NCI-H524 (cell line): ENCODE measurements at places on chromosomes 1 and 21.

- peak; percentile 16 for DNase-seq
Observed at GRCh38 chr1:42171679-42172266, 7.2 kb upstream of the GUCA2A start.

DNA sequence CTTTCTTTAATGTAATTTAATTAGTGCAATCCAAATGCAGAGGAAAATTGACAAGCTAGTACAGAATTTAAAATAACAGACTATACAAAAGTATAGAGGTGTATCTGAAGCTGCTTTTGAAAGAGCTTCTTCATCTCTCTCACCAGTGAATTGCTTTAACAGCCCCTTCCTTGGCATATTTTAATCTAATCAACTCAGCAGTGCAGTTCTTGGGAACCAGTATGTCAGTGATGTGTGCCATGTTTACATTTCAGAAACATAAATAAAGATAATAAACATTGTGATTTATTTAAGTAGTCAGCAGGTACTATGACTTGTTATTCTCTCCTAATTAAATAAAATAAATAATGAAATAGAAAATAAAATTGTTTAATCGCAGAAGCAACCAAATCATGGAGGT is 1260.6 kb downstream of the NCAM2 start:
- no peak for DNase-seq

DNA sequence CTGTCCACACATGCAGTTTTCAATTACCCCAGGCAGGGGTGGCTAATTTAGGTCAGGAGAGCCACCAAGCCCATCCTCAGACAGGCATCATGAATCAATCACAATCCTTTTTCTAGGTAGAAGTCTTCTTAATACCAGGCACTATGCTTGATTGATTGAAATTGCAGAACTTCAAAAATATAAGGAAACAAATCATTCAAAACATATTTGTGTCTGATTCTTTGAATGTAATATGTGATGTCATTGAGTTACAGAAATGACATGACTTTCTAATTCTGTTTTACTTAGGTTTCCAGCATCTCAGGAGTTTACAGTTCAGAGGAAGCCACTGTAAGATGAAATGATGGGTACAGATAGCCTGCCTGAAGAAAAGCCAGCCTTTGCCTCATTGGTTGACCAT is 26.7 kb downstream of the RXRG start:
- DNase-seq: no peak

DNA sequence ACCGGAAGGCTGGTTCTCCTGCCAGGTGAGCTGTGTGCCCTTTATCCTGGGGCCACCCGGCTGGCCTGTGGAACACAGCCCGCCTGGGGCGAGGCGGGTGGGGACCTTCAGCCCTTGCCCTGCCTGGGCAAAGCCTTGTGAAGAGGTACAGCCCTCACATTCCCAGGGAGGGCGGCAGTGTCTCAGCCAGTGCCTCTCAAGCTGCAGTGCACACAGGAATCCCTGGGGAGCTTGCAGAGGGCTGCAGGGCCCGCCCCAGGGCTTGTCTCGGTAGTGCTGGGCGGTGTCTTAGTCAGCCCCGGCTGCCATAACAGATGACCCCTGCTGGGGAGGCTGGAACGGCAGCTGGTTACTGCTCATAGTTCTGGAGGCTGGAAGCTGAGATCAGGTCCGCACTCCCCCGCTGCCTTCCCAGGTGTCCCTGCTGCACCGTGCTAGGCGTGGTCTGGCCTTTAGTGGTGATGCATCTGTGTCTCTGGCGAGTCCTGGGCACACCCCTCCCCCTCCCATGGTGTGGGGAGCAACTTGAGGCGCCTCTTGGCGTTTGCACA is 12.6 kb downstream of the DFFB start:
- no peak for DNase-seq

GRCh38 chr1:40661678-40662077 is 3.8 kb downstream of the RIMS3 start:
- DNase-seq: no peak

- DNase-seq: no peak
Observed at GRCh38 chr1:78787544-78787943, 137.9 kb downstream of the IFI44 start.

DNA sequence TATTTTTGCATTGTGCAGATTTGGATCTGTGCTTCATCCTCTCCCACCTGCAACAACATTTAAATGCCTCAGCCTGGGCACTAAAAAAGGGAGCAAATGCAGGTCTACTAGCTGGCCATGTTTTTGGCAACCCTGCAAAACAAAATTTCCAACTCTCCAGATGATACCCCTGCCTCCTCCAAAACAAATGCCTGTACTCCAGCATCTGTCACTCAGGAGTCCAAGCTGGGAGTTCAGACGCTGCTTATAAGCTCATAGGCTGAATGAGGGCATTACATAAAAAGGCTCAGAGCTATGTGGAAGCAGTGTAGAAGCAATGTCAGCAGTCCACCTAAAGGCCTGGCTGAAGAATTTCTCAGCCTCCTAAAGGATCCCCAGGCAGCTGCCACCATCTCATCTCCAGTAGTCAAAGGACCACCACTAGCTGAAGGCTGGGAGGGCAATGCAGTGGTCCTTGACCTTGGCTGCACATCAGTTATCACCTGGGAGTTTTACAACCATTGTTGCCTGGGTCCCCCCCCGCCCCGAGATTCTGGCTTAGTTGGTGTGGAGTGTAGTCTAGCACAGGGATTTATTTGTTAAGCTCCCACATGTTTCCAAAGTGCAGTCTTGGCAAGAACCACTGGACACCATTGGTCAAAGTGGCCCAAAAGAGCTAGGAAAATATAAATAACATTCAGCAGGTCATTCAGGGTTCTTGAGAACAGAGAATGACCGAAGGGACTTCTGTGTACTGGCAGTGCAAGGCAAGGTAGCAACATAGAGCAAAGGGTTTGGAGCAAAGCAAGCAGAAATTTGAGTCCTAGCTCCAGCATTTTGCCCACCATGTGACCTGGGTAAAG is 57.2 kb downstream of the ITPKB start:
- no peak for DNase-seq

DNA sequence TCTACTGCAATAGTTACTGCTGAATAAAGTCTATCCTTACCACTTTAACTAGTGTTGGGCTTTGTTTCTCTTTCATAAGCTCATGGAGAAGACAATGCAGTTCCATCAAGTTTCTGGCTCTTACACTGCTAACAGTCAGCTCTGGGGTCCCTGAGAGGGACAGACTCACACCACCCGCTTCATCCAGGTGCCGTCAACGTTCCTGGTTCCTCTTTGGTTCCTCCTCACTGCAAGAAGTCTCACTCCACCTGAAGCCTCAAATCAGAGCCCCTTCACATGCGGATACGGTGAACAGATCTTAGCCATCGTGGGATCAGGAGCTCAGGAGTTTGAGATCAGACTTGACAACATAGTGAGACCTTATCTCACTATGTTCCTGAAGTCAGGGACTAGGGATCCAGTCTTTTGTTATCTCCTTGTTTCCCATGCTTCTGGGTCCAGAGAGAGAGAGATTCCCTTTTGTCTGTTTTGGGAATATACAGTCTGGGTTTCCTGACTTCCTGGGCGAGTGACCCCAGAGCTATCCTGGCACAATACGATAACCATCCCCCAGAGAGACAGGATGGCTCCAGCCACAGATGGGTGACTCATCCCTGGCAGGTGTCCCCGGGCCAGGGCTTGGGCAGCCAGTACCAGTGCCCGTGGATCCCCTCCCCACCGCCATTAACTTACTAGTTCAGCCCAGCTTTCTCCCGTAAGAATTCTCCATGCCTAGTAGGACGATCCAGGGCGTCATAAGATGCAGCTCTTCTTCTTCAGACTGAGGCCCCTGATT is 14.3 kb upstream of the PCP4 start:
- DNase-seq: no peak

GRCh38 chr1:158809862-158810261 is 21.3 kb upstream of the MNDA start:
- no peak for DNase-seq

DNA sequence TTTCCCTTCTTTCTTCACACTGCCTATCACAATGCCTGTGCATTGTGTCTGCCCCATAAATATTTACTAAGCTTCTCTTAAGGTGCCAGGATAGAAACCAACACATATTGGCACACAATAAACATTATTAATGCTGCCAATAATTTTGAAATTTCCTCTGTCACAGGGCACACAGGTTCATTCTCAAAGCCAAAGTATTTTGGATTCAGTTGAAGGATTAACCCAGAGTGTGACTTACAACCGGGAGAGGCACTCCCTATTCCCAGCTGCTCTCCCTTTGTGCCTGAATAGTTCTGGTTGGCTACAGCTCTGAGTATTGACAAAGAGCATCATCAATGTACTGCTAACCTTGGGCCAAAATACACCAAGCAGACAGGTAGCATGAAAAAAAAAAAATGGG is 46.6 kb upstream of the ATP1A1 start:
- no peak for DNase-seq

DNA sequence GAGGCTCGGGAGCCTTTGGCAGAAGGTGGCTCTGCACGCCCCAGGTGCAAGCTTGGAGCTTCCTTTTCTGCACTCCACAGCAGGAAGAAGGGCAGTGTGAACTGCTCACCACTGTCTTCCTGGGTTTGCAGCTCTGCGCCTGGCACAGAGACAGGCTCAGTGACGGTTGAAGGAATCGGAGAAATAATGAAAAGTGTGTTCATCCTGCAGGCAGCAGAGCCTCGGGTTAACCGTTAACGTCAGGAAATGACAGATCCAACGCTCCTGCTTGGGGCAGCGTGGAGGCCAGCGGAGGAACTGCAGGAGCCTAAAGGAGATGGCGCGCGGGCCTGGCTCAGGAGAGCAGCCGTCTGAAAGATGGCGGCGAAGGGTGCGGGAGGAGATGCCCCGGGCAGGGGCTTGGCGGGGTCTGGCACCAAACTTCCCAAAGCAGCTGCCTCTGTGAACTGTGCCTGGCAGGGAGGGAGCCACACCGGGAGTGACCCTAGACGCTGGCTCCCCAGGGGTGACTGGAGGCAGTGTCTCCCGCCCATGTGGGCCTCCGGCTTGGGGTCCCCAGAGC is 10.9 kb upstream of the SAMD11 start:
- no peak for DNase-seq

GRCh38 chr1:4306559-4307467 is 347.6 kb upstream of the AJAP1 start:
- no peak for DNase-seq

- peak; percentile 87 for DNase-seq
Observed at GRCh38 chr1:180188091-180188506, 33.4 kb downstream of the QSOX1 start.
